Astrocyte of the spinal cord (primary cell): ENCODE measurements at places on chromosomes 13 and 19.
A peak's percentile ranks its signal among the peaks of the same experiment; 100 is the strongest.

DNA sequence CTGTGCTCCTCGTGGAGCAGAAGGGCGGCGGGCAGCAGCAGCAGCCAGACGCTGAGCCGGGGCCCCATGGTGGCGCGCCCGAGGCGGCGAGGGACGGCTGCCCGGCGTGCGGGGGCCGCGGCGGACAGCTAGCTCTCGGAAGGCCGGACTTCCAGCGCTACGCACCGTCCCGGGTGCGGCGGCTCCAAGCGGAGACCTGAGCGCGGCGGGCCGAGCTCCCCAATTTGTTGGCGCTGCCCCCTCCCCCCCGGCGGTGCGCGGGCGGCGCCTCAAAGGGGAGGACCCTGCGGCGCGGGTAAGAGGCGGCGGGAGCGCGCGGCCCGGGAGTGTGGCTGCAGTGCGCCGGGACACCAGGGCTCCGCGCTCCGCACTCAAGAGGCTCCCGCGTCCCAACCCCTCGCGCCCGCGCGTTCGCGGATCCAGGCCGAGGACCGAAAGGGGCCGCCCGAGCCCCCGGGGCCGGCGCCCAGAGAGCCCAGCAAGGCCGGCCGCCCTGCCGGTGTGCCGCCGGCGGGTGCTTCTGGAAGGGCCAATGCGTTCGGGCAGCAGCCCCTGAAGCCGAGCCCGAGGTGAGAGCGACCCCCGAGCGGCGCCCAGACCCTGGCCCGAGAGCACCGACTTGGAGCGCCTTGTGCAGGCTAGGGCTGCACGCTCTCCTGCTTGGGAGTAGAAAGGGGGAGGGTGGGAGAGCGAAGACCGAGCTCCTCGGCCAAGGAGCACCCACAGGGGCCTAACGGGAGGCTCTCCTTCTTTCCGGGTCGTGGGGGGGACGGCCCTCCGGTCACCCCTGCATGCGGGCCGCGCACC is at the start of the genes COL4A1 and COL4A2:
COL4A1 (minus strand) TSS at position 198 of the 807 bp plus-strand sequence; CDS start at position 68, 130 bp downstream.
COL4A2 (plus strand) TSS at position 325 of the 807 bp plus-strand sequence. CDS start 620 bp downstream, outside the sequence.
- peak; percentile 86 for DNase-seq

GRCh38 chr19:14544977-14545715 is 15.8 kb downstream of the TECR start:
- DNase-seq: no peak

GRCh38 chr19:35628264-35628564 is 622 bp upstream of the RBM42 start:
- no peak for DNase-seq

DNA sequence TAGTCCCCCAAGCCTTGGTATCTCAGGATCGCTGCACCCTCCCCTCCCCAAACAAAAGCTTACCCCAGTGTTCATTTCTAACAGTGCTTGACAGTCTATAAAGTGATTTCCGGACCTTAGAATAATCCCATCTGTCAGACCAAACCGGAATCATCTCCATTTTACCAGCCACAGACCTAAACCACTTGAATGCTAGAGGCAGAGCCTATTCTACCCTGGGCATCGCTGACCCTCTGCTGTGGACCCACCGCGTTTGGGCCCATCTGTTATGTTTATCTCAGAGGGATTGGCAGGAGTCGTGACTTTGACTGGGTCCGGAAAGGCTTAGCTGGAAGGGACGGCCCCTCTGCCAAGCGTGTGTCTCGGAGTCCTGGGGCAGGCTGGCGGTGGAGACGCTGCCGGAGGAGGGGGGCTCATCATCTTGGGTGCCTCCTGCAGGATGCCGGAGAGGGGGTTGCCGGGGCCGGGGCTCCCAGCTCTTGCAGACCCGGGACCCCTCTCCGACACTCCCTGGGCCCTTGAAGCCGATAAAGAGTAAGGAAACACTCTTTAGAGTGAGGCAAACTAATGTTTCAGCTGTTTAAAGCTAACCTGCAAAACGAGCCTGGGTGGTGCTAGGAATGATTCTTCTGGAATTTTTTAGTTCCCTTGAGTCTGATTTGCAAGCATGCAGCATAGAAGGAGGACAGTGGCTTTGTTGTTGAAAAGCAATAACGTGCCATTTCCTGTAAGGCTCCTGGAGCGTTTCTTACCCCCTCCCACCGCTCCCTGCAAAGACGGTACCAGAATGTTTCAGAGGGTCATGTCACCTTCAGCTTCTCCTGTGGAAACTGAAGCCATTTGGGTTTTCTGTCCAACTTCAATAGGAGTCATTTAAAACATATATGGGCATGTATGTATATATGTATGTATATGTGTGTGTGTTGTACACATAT is 1.3 kb downstream of the SLC25A42 start:
- DNase-seq: no peak
